ENCODE measurements at places on chromosomes 7 and 10.

DNA sequence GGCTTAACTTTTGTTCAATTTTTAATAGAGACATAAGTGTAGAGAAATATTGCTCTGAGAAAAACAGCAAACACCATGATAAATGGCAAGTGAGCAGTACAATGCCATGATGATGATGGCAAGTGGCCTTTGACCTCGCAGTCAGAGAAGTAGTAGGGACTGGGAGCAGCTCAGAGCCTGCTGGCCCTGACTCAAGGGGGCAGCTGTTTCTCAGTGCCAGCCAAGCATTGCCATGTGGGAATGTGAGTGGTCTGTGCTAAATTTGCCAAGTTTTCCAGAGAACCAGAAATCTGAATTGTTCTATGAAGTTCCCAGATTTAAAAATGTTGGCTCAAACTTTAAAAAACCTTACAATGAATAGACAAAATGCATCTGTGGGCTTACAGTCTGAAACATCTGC lies 187.9 kb downstream of the BICC1 start:
- no peak for DNase-seq

- DNase-seq, result no peak
Measured at GRCh38 chr7:46493196-46493595, 572.1 kb upstream of the IGFBP3 start.

GRCh38 chr7:99579956-99580777 lies 17.9 kb upstream of the TMEM225B start:
- no peak for DNase-seq

GRCh38 chr7:24665564-24666294 lies 91.5 kb downstream of the GSDME start:
- DNase-seq, result peak; percentile 27

- no peak for DNase-seq
Measured at GRCh38 chr7:143494622-143495021, 16.9 kb downstream of the TAS2R41 start.
